ENCODE measurements at places on chromosomes 4 and X. TPM values are rescaled to one million over a fixed set of nuclear protein-coding genes. Genes with fewer than 3 reads are reported as not detected.

GRCh38 chr4:136540747-136541146 is 991.5 kb downstream of the PCDH18 start:
- no peak for DNase-seq

DNA sequence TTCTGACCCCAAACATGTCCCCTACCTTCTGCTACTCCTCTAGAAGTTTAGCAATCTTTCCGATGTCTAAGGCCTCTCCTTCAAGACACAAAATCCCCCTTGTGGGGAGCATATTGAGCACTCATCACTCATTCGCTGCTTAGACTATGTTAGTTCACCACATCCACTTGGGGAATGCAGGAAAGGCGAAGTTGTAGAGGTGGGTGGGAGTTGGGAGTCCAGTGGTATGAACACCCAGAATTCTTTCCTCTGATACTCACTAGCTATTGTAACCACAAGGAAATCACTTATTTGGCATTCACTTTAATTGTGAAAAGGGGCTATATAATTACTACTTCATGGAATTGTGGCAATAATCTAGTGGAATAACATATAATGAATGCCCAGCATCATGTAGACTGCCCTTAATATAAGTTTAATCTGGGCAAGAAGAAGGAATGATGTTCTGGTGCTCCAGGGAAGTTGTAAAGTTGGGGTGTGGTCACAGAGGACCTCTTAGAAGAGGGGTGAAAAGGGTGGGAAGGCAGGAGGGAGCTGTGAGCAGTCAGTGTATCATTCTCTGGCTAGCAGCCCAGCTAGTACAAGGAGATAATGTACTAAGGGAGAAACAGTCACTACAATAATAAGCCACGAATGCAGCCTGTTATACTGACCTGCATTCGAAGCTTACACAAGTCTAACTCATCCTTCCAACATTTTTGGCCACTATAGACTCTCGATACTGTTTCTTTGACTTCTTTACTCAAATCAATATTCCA is 468.2 kb upstream of the DIPK2B start:
- DNase-seq: no peak

DNA sequence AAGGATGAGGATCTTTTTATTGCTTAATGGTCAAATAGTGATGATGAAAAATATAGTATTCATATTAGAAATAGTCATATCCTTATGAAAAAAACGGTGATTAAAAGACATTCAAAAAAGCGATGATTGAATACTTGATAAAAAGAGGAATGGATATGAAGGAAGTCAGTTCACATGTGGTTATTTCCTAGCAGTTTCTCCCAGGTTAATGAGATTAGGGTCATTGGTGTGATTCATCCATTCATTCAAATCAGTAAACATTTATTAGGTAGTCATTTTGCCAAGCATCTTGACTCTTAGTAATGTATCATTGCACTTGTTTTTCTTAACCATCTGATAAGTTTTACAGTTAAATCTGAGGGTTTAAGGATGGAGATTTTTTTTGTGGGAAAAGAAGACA is 294.1 kb downstream of the ARHGAP24 start:
- no peak for DNase-seq

DNA sequence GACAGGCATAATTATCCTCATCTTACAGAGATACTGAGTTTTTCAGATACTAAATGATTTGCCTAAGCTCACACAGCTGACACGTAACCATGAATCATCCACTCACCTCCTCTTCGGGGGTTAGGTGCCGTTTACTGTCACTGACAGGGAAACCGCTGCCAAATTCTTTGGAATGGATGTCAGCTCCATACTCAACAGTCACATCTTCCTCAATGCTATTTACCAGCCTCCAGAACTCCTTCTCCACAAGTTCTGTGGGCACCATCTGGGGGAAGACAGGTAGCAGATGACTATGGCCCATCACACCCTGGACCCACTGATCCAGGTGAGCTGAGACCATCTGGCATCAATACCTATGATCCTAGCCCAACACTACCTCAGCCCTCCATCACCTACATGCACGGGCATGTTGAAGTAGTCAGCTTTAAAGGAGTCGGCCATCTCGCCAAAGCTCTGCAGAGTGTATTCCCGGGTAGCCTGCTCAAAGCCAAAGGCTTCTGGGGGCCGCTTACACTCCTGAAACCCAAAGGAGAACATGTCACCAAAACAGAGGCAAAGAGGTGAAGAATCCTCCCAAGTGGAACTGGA is 13.5 kb downstream of the KDM5C start:
- no peak for DNase-seq

DNA sequence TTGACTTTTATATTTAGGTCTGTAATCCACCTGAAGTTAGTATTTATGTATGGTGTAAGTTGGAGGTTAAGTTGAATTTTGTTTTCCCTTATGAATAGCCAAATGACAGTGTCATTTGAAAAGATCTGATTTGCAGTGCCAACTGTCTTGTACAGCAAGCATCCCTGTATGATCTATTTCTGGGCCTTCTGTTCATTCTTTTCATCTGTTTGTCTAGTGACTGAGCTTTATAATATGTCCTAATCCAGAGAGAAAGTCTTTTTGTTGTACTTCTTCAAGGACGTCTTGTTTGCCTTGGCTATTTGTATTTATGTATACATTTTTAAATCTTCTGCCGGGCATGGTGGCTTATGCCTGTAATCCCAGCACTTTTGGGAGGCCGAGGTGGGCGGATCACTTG is 39.6 kb downstream of the CDKL5 start:
- no peak for DNase-seq

The RAB33A gene
- 13.5 TPM for total RNA-seq

The KLHL4 gene
- total RNA-seq: 13.8 TPM

The RAB41 gene
- not detected for total RNA-seq

The C4orf54 gene
- not detected for total RNA-seq
